ENCODE measurements at places on chromosomes 3 and 15. TPM values are rescaled to one million over a fixed set of nuclear protein-coding genes. Genes with fewer than 3 reads are reported as not detected.

Gene PRTG
- total RNA-seq: 9.9 TPM

Gene PDZRN3
- total RNA-seq: not detected

Gene SPCS1
- total RNA-seq: 165 TPM

Gene CCR1
- not detected for total RNA-seq

Gene GOLGA8O
- total RNA-seq: 0.21 TPM

Gene IL17RB
- total RNA-seq: 1.2 TPM

Gene TRPM1
- not detected for total RNA-seq

Gene OIP5
- 13.8 TPM for total RNA-seq

Measured in A549 treated with ZK216348 at 1 μM for 4 hours (cell line).